GM12864 (cell line): ENCODE measurements at places on chromosomes 5 and 9.

GRCh38 chr5:168022446-168023169, 268.8 kb upstream of the WWC1 start:
- DNase-seq: no peak

DNA sequence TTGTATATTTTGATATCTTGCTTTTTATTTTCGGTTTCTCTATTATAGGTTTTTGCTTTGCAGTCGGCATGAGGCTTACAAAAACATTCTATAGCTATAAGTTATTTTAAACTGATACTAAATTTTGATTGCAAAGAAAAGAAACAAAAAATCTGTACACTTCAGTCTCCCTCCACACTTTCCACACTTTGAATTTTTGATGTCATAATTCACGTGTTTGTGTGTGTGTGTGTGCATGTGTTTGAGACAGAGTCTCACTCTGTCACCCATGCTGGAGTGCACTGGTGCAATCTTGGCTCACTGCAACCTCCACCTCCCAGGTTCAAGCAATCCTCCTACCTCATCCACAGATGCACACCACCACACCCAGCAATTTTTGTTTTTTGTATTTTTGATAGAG, 124.9 kb downstream of the MRPS30 start:
- DNase-seq: no peak

DNA sequence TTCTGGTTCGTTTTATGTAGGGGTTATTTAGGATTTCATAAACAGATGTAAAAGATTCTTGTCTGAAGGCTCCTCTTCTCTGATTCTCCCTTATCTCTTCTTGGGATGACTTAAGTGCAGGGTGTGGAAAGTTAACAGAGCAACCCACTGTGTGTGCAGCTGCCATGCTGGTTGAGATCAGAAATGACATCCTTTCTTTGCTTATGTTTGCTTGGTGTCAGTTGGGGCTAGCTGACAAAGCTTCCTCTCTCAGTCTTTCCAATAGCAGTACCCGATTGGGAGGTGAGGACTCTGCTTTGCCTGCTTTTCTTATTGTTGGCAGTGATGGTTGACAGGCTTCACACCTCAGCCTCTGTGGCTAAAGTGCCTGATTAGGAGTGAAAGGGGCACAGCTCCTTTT, 26.5 kb downstream of the OGN start:
- DNase-seq: no peak

- DNase-seq: no peak
Measured at GRCh38 chr5:25301836-25302235, 657.1 kb upstream of the CDH10 start.

DNA sequence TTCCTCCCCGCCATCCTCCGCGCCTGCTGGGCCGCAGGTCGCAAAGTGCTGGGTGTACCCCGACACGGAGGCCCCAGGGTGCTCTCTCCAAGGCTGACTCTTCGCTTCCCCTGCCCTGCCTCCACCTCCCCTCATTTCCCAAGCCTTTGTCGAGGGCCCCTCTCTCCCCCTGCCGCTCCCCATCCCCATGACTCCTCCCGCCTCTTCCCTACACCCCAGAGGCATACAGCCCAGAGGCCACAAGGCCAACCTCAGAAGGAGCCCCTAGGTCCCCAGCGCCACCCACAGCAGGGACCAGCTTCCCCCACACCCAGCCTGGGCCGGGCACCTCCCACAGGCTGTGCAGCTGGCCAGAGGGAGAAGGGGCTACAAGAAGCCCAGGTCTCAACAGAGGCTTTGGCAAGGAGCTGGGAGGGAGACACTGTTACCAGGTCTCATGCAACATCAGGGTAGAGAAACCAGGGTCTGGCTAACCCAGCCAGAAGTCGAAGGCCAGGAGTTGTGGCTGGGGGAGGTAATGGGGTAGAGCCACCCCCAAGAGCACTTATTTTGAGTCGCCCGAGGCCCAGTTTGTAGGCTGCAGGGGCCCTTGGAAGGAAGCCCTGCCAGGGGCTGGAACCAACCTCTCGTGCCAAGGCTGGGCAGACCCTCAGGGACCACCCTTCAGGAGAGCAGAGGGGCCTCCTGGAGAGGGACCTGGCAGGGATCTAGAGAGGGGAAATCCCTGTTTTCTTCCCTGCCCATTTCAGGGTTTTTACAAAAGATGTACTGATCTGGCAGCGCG, 24.5 kb upstream of the SARDH start:
- DNase-seq: no peak

GRCh38 chr5:91166059-91166807, 216.9 kb downstream of the ARRDC3 start:
- no peak for DNase-seq

GRCh38 chr5:148209151-148209770, 6.4 kb downstream of the SPINK6 start:
- no peak for DNase-seq
